Prostate gland (tissue), 2 donors: ENCODE measurements at places on chromosomes 7 and 10.

- DNase-seq: no peak
Measured at GRCh38 chr7:128025380-128025779, 5.9 kb downstream of the LRRC4 start.

- no peak for DNase-seq
Measured at GRCh38 chr7:71286924-71287323, 155.0 kb downstream of the GALNT17 start.

DNA sequence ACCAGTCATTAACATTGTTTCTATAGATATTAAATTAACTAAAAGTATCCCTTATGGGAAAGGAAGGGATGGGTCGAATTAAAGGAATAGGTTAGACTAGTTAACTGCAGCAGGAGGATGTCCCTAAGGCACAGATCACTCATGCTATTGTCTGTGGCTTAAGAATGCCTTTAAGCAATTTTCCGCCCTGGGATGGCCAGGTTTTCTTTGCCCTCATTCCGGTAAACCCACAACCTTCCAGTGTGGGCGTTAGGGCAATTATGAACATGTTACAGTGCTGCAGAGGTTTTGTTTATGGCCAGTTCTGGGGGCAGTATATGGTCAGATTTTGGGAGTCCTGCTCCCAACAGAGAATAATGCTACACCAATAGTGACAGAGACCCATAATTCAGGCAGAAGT, 139.3 kb upstream of the CDK13 start:
- DNase-seq: no peak

DNA sequence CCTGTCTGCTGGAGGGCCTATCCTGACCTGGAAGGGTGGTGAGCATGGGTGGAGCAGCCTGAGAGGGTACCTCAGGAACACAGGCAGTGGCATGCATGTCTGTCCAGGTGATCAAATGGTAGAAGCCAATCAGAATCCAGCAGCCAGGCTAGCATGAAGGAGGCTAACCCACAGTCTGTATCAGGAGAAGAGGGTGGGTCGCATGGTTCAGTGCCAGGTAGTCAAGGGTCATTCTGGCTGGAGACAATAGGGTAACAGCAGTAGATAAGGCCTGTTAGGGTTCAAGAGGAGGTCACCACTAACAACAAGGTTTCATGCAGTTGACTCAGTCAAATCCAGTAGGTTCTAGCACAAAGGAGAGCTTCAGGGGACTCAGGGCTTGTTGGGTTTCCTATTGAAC, 10.4 kb downstream of the ALDH18A1 start:
- DNase-seq: no peak

DNA sequence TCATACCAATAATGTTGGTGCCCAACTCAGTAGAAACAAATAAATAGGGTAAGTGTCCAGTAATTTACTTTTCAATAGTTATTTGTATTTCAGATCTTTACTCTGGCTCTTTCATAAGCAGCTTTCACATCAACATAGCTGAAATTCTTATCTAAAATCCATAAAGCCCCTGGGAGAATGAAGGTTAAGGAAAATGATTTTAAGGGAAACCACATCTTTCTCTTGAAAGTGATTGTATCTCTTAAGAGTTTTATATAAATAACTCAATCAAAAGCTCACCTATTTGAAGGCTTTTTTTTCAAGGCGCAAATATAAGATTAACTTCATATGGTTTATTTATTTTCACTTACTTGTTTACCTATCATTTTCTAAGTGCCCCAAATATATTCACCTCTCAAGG, 324.4 kb downstream of the HGF start:
- DNase-seq: no peak

GRCh38 chr10:32943854-32944661, 14.0 kb downstream of the ITGB1 start:
- DNase-seq: no peak

GRCh38 chr7:42730586-42730985, 181.3 kb downstream of the C7orf25 start:
- no peak for DNase-seq

DNA sequence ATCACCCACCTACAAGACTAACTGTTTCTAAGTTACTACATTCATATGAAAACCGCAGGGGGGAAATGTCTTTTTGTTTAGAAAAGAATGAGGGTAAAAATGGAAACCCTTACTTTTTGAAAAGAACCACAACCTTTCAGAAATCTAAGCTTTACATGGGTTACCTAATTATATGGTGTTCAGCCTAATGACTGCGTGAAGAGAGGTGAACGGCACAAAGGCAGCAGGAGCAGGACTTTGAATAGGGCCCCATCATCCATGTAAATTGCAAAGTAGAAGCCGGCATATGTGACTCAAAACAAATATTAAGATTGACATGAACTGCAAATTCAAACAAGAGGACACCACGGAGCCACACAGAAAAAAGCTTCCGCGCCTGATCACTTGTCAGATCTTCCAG, 25.1 kb downstream of the NEBL start:
- no peak for DNase-seq

GRCh38 chr7:44395067-44395466, 69.7 kb upstream of the CAMK2B start:
- DNase-seq: no peak

DNA sequence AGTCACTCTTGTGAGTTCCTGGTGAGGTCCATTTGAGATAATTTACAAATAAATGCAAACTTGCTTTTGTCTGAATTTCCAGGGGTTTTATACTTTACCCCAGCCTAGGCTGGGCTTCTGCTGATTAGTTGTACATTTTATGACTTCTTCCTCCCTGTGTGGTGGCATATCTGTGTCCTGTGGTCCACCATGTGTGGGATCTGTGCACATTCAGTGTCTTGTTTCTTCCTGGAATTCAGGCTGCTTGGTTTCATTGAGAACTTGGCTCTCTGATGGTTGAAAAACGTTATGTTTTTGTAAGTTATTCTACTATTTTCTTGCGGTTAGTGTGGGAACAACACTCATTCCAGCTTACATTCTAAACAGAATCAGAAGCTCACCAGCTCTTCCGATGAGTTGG, 523.4 kb upstream of the PFKP start:
- DNase-seq: no peak

- DNase-seq: no peak
Measured at GRCh38 chr10:120460776-120461175, 3.7 kb downstream of the PLPP4 start.

DNA sequence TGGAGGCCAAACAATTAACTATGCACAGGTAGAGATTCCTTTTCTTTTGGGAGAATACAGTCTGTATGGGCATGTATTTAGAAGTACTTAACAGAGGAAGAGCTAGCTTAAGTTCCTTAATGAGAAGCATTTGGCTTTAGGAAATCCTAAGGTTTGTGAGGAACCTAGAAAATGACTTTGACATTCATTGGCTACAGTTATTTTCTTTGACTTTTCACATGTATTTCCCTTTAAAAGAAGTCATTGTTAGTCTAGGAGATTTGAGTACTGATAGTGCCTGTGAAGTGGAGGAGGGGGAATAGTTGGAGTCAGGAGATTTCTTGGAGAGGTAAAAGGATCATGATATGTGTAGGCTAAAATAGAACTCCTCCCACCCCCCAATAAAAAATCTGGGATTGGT, 3.6 kb downstream of the HELLS start:
- DNase-seq: no peak

DNA sequence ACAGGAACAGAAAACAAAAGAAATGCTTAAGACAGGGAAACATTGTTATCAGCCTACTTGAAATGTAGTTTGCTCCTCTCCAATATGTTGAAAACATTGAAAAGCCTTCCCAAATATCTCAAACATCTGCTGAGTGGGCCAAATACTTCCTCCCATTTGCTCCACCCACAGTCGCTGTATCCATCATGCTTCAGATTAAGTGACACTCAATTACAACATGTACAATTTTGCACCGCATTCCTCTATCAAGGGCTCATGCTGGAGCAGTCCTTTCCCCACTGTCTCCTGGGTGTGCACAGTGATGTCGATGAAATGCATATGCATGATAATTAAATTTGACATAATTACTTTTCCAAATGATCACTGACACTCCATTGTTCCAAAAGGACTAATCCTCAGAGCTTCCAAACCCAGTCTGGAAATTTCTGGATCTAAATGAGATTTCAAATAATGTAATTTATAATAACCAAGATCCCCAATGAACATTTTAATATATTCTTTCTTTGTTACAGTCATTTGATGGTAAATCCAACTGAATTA, 604.6 kb downstream of the GRID1 start:
- DNase-seq: no peak

DNA sequence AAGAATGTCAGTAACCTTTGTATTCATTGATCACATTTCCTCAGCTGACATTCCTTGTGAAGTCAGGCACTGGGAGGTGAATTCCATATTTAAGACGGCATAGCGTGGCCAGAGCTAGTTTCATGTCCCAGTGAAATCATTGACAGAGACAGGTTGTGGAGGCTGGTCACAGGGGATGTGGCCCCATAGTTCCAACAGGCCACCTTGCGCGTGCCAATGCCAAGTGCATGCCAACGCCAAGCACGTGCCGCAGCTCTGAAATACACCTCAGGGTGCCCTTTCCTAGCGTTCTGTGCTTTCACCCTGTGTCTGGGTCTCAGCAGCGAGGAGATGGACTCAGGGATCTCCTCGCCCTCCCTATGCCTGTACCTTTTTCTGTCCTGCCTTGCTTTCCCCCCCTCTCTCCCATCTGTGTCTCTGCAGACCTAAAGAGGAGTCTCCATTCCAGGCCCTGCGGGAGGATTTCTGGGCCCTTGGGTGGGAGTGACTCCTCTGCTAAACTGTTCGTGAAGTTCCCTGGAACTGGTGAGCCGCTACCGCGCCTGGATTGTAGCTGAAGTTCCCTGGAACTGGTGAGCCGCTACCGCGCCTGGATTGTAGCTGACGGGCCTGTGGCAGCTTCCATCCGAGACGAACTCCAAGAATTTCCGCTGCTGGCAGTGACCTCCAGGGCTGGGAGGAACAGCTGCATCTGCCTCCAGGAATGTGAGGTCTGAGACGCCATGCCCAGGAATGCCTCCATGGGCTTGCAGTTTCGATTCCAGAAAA, 19.7 kb downstream of the AQP1 start:
- DNase-seq: no peak

GRCh38 chr10:79422178-79422892, 23.1 kb downstream of the ZCCHC24 start:
- DNase-seq: no peak

DNA sequence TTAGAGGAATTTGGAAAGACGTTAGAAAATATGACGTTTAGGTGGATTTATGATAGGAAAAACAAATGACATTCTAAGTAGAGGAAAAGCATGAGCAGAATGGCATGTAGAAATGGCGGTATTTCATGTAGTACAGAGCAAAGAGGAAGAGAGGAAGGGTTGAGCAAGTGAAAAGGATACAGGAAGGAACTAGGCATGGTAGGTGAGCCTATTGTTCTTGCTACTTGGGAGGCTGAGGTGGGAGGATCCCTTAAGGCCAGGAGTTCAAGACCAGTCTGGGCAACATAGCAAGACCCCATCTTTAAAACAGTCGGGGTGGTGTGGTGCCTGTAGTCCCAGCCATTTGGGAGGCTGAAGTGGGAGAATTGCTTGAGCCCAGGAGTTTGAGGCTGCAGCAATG, 1.2 kb downstream of the GTPBP10 start:
- DNase-seq: no peak

DNA sequence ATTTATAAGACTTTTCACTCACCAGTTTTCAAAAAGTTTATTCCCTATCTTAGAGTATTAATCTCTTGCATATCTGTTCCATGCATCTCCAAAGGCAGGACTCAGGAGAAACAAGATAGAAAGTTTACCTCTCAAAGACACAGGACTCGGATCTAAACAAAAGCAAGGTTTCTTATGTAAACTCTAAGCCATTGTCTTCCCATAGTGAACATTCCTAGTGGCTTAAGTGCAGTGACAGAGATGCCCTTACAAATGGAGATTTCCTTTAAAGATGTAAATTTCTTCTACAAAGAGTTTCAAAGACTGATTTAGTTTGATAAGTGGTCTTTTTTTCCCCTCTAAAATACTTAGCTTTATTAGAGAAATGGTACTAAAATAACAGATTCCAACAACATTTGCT, 209.8 kb downstream of the ACTR3B start:
- no peak for DNase-seq

DNA sequence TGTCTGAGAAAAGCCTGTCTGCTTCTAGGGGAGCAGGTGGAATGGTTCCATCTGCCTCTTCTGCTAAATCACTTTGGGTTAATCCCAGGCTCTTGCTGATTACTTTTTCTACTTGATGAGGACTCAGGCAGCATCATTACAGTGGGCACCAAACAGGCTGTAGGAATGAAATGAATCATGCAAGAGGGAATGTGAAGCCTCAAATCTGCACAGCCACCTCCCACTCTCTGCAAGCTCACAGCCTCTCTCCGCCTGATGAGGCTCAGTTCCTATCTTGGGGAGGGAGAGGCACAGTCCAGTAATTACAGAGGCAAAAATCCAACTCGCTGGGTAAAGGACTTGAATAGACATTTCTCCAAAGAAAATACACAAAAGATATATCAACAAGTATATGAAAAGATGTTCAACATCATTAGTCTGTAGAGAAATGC, 34.0 kb downstream of the HSPA12A start:
- no peak for DNase-seq

DNA sequence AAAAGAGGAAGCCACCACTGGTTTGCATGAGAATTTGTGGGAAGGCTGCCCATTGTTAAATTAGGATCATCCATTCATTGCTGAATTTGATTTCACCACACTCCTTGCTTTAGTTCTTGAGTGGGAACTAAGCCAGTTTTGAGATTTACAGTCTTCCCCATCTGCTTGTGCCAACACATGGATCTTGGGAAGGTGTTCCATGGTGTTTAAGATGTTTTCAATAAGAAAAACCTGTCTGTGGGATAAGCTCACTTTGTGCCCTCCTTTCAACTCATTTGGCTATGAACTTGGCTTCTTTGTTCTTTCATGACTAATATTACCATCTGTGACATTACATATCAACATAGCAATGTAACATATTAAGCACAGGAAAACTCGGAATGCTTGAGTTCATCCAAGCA, 73.2 kb downstream of the INHBA start:
- DNase-seq: no peak

- DNase-seq: no peak
Measured at GRCh38 chr7:135856356-135857144, 107.9 kb upstream of the FAM180A start.

- DNase-seq: no peak
Measured at GRCh38 chr7:25031432-25031831, 51.5 kb upstream of the OSBPL3 start.

GRCh38 chr10:12501841-12502525, 152.6 kb downstream of the CAMK1D start:
- no peak for DNase-seq

GRCh38 chr7:25485026-25485425, 256.7 kb upstream of the NPVF start:
- DNase-seq: no peak

- no peak for DNase-seq
Measured at GRCh38 chr7:143288836-143289235, 685 bp downstream of the CASP2 start.

DNA sequence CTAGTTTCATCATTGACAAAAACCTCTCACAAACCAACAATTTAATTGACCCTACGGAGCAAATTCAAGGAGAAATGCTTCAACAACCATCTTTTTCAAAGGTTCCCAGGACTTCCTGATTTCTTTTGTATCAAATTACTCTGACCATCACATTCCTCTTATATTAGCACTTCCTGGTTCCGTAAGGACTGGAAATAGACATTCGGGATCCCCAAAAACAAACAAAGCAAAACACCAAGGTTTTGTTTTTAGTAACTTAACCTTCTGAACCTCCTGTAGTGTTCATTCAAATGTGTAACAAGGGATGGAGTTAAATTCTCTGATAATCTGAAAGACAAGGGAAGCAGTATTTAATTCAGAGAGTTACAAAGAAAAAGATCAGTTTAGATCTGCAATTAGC, 387.6 kb upstream of the NRP1 start:
- no peak for DNase-seq

- DNase-seq: peak; percentile 58
Measured at GRCh38 chr10:61140765-61141392, 196.9 kb upstream of the RHOBTB1 start.

GRCh38 chr10:95987685-95988426, 55.5 kb upstream of the CCNJ start:
- no peak for DNase-seq
